ENCODE measurements at places on chromosomes 6 and 20. TPM values are rescaled to one million over a fixed set of nuclear protein-coding genes. Genes with fewer than 3 reads are reported as not detected.

- no peak for DNase-seq
These were observed 101.4 kb upstream of the NHSL1 start for GRCh38 chr6:138600726-138601125.

DNA sequence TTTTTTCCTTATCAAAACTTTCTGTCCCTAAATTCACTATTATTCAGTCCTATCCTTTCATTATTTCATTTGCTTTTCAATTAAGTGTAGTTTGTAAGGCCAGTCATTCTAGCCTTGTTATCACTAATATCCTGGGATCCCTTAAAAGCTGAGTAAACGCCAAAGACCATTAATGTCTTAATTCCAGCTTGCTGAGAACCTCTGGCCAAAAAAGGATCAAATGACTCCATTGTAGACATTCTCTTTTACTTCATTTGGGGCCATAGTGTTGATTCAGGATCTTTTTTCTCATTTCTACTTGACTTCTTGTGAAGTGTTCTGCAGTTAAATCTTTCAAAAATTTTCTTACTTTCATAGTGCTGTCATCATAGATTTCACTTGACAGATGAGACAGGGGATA, 379.7 kb downstream of the LAMA2 start:
- DNase-seq, result no peak

DNA sequence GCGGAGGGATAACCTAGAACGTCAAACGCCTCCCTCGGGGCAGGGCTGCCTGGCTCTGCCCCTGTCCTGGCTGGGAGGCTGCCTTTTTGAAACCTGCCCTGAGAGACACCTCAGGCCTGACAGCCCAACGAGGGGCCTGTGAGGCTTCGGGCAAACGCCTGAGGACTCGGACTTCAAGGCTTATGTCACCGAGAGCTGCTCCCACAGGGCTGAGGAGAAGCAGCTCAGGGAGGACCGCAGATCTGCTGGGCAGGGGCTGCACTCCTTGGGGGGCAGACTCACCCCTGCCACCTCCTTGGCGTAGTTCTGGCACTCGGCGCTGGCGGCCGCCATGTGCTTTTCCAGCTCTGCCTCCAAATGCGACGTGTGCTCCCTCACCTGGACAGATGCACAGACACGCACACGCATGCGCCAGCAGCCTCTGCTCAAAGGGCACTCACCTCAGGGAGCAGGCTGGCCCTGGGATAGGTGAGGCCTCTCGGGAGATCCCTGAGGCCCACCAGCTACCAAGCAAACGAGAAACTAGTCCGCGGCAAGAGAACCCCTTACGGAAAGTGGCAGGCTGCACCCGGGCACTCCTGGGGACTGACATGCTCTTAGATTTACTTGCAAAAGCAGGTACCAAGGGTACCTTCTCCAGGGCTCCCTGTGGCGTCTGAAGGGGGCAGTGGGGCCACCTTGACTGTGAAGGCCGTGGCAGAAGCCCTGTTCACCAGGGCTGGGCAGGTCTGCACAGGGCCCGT, 49.6 kb downstream of the DSTN start:
- DNase-seq, result no peak

- DNase-seq, result no peak
These were observed 69.5 kb downstream of the LCA5 start for GRCh38 chr6:79467716-79468115.

- no peak for DNase-seq
These were observed 24.2 kb upstream of the PAQR8 start for GRCh38 chr6:52337633-52338290.

GRCh38 chr6:5997420-5997987, 9.2 kb downstream of the NRN1 start:
- DNase-seq, result no peak

DNA sequence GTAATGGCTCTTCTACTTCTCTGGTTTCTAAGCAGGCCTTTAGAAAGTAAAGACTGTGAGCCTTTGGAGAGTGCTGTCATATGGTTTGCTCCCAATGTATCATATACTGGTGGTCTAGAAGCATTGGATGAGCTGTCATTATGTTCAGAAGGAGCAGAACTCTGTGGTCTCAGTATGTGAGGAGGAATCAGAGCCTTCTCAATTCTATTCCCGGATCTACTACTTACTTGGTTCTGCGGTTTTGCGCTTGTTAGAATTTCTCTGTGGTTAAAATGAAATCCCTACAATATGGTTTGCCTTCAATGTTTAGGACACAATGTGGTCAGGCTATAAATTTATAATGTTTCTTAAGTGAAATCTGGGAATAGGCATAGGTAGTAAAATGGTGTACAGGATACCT, 64.6 kb downstream of the RWDD2A start:
- DNase-seq, result no peak

GRCh38 chr6:2505624-2506023, 245.1 kb downstream of the MYLK4 start:
- DNase-seq, result no peak

DNA sequence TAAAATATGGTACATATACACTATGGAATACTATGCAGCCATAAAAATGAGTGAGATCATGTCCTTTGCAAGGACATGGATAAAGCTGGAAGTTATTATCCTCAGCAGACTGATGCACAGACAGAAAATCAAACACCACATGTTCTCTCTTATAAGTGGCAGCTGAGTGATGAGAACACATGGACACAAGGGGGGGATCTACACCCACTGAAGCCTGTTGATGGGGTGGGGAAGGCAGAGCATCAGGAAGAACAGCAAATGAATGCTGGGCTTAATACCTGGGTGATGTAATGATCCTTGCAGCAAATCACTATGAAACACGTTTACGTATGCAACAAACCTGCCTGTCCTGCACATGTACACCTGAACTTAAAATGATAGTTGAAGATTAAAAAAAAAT, 71.3 kb downstream of the MANEA start:
- no peak for DNase-seq

- DNase-seq, result no peak
These were observed 5.5 kb upstream of the POU5F1 start for GRCh38 chr6:31175971-31176370.

GRCh38 chr6:7414811-7415210, 25.2 kb downstream of the RIOK1 start:
- no peak for DNase-seq

DNA sequence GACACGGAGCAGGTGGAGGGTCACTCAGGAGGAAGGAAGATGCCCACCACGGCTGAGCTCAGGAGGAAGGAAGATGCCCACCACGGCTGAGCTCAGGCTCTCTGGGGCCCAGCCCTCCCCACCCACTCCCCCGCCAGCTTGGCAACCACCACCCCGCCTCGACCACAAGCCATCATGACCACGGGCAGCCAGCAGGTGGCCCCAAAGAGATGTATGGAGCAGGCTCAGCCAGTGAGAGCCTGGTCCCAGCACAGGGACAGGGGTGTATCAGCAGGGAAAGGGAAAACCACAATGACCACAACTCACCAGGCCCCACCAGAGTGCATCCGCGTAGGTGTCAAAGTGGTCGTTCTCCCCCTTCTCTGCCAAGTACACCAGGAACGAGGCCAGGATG, 30.4 kb downstream of the KCNQ2 start:
- DNase-seq, result no peak

GRCh38 chr6:22322103-22323030, 25.5 kb upstream of the PRL start:
- DNase-seq, result no peak

The MEP1A gene
- not detected for polyA plus RNA-seq

The TASP1 gene
- 14.6 TPM for polyA plus RNA-seq

The MEI4 gene
- 0.49 TPM for polyA plus RNA-seq

The TDRD6 gene
- polyA plus RNA-seq, result 1.7 TPM

The ESR1 gene
- 1.9 TPM for polyA plus RNA-seq

The COX4I2 gene
- 2.6 TPM for polyA plus RNA-seq

The IL17F gene
- polyA plus RNA-seq, result not detected

The EPHA7 gene
- 38.3 TPM for polyA plus RNA-seq

The ADGRB3 gene
- polyA plus RNA-seq, result 3.0 TPM

The CCR6 gene
- polyA plus RNA-seq, result not detected

The SLC4A11 gene
- 0.42 TPM for polyA plus RNA-seq
